CD4-positive, alpha-beta T cell treated with Interferon alpha-2 for 1 hour (primary cell): ENCODE measurements at places on chromosomes 1 and 21.

GRCh38 chr1:37901191-37901892, 42.0 kb upstream of the MTF1 start:
- no peak for DNase-seq

- no peak for DNase-seq
Measured at GRCh38 chr1:2274929-2275475, 46.9 kb downstream of the SKI start.

DNA sequence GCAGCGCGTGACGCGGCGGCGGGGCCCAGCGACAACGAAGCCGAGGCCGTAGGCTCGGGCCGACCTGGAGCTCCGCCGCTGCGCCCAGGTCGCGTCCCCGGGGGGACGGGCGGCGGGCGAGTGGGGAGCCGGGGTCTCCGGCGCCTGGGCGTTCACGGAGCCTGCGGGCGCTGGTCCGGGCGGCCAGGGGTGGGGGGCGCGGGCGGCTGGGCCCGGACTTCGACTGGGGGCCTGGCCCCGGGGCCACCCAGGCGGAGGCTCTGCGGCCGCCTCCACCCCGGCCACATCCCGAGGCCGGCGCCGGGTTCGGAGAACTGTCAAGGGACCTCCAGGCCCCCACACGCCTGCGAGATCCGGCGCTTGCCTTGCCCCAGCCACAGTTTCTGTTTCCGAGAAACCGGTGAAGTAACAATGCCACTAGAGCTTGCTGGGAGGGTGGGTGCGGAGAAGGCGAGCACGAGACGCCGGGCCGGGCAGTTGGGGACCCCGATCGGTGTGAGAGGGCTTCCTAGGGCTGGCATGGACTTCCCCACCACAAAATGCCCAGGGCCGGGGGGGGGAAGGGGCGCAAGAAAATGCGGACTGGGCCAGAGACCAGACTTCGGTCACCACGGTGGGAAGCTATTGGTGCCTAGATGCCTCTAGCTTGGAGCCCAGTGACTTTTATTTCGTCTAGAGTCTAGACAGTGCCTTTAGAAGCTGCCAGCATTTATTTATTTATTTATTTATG, 501 bp downstream of the FBXO6 start:
- peak; percentile 85 for DNase-seq

DNA sequence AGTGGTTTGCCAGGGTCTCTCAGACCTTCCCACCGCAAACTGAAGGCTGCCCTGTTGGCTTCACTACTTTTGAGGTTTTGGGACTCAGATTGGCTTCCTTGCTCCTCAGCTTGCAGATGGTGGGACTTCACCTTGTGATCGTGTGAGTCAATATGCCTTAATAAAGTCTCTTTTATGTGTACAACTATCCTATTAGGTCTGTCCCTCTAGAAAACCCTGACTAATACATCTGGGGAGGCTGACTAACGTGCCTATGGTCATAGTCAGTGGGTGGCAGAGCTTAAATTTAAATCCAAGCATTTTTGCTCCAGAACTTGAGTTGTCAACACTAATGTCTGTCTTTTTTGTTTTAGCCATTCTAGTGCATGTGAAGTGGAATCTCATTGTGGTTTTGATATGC, 76.5 kb upstream of the CHODL start:
- no peak for DNase-seq

- peak; percentile 42 for DNase-seq
Measured at GRCh38 chr21:35027563-35028450, 21.3 kb downstream of the RUNX1 start.

DNA sequence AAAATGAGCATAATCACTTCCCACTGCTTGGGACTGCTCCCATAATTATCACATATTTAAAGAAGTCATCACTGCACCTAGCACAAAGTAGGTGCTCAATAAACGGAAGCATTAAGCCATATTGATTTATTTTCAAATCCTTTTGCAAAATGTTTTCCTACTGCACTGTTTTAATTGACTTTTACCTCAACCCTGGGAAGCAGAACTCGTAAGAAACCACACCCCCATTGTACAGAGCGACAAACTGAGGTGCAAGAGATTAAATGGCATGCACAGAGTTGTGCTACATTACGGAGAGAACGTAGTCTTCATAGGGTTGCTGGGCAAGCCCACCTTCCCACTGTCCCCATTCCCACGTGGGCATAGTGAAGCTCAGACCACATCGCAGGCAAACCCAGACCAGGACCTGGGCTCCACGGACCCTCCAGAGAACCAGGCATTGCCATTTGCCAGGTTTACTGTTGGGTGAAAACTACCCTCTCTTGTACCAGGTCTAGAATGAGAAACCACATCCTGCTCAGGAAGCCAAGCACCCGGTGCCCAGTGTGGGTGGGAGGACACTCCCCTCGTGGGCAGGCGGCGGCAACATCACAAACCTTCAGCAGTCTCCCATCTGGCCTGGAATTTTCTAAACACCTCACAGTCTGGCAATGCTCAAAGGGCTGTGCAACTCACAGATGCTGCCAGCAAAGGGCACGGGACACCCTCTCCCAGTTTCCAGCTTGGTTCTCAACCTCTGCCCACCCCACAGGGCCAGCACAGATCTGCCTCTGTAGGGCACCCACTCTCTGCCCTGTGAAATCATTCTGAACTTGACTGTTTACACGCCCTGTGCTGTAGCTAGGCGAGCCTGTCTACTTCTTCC, 8.2 kb downstream of the IFFO2 start:
- peak; percentile 80 for DNase-seq

DNA sequence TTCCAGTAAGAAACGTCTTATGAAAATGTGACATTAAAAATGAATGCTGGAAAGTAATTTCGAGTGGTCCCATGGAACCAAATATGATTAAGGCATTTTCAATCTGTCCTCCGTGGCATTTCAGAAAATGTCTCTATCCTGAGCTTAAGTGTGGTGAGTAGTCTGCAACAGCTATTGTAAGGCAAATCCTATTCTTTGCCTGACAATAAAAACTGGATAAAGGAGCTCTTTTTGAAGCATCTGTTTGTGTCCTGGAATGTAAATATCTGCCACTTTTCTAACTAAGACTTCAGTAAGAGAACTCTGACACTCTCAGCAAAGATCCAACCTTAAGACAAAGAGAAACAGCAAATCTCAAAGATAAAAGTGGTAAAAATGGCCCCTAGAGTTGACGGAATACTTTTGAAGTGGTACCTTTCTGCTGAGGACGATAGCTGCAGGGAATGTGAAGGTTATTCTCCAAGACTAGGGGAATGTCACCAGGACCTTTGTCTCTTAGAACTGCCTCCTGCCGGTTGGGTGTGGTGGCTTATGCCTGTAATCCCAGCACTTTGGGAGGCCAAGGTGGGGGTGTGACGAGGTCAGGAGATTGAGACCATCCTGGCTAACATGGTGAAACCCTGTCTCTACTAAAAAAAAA, 486.7 kb upstream of the ZP4 start:
- no peak for DNase-seq

DNA sequence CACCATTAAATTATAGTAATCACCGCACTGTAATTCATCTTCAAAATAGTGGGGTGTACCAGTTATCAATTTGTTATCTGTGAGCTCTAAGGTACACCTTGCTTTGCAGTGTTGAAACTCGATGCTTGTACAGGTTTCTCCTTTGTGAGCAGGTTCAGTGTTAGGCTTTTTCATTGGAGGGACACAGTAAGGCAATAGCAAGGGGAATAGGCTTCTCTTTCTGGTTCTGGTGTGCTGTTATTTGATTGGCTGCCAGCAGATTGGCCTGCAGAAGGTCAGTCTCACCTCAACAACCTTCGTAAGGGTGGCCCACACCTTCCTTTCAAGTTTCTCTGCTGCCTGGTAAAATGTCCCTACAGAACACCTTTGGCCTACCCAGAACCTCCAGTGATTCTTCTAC, 76.2 kb upstream of the B3GALT2 start:
- no peak for DNase-seq

DNA sequence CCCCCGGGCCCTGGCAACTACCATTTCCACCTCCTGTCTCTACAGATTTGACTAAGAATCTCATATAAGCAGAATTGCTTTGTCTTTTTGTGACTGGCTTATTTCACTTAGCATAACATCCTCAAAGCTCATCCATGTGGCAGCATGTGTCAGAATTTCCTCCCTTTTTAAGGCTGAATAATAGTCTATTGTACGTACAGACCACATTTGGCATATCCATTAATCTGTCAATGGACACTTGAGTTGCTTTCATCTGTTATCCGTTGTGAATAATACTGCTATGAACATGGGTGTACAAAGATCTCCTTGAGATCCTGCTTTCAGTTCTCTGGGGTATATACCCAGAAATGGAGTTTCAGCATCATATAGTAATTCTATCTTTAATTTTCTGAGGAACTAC, 24.0 kb downstream of the SPATA21 start:
- DNase-seq: no peak

GRCh38 chr1:115679141-115679611, 37.4 kb downstream of the VANGL1 start:
- no peak for DNase-seq

DNA sequence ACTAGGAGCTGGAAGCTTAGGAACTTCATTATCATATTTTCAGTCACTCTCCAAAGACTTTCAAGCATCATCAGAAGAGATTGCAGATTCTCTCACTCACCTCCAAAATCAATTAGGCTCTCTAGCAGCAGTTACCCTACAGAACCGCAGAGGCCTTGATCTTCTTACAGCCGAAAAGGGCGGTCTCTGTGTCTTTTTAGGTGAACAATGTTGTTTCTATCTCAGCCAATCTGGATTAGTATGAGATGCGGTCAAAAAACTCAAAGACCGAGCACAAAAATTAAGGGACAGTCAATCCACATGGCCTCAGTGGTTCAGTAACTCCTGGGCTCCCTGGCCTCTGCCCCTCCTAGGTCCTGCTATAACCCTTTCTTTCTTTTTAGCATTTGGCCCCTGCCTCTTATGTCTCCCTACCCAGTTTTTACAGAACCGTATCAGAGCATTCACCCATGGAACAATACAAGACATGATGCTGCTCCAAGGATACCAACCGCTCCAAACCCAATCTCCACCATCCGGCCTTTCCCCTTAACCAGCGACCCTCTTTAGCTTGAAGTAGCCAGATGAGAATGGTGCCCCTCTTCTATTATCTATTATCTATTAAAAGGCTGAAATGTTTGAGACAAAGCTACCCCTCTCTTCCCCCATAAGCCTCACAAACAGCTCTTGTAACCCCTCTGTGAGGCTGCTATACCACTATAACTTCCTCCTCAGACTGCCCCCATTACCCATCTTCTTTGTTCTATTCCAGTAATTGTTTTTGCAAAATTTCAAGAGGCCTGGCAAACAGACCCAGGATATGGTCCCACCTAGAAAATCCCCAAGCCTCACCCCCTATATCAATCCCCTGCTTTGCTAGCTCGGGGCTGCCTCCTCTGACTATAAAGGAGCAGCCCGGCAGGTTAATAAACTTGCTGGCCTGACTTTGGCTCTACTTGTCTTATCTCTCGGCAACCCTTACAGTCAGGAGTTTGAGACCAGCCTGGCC, 18.7 kb upstream of the CA6 start:
- peak; percentile 58 for DNase-seq

GRCh38 chr1:158285756-158286241, 3.9 kb upstream of the CD1C start:
- DNase-seq: peak; percentile 78

DNA sequence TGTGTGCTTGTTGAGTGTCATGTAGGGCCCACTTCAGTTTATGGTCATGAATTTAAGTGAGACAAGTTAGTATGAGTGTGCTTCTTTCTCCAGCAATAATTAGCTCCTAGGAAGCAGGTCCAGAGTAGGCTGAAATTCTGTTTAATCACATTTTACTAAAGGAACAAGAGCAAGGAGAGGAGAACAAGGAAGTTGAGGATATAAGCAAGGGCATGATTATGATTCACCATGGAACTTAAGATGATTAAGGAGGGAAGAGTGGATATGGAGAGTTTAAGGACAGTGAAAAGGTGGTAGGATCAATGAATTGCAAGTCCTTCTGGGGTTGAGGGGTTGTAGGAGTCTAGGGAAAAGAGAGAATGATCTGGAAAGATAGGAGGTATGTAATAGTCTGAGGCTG, 3.1 kb upstream of the DIPK1A start:
- DNase-seq: no peak

DNA sequence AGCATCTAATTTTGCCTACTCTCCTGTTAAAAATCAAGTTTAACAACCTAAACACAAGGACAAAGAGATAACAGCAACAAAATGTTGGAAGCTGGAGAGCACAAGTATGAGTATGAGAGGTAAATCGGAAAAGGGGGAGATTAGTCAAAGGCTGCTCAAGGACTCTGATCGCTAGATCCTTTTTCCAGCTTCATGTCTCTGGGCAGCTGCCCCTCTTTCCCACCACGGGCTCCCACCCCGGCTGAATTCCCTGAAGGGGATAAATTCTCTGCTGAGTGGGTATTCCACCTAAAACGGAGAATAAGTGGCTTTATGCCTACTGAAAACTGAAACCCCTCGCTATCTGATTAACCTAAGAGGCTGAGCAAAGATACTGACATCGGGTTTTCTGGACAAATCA, 696 bp upstream of the CTBS start:
- DNase-seq: no peak

GRCh38 chr21:16534408-16535101, 804.8 kb downstream of the USP25 start:
- DNase-seq: no peak

DNA sequence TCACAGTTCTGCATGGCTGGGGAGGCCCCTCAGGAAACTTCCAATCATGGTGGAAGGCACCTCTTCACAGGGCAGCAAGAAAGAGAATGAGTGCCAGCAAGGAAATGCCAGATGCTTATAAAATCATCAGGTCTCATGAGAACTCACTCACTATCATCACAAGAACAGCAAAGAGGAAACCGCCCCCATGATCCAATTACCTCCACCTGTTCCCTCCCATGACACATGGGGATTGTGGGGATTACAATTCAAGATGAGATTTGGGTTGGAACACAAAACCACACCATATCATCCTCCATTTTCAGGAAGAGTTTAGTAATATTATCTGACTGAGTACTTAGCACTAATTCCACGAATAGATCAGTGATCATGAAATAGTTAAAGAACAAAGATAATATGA, 244.2 kb downstream of the LMO4 start:
- no peak for DNase-seq

GRCh38 chr1:167248707-167249642, 28.3 kb downstream of the POU2F1 start:
- no peak for DNase-seq

GRCh38 chr1:241479294-241479693, 40.3 kb downstream of the FH start:
- no peak for DNase-seq

GRCh38 chr21:14303731-14304488, 79.0 kb downstream of the HSPA13 start:
- DNase-seq: no peak

DNA sequence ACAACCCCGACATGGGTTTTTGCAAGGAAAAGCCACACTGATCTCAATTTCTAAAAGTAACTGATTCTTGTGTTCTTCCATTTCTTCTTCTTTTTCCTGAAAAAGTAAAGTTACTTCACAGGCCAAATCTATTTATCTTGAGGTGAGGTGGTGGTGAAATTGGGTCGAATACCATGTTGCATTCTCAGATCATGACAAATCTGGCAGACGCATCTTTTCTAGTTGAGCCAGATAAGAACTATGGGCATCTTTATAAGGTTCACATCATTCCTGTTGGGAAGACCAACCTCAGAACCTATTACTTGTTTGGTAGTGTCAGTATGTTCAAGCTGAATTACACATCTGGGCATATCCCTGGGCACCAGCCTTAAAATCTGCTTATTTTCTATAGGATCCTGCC, 78.6 kb upstream of the USP25 start:
- no peak for DNase-seq
